HT1080 (cell line): ENCODE measurements at places on chromosomes 7 and 10. TPM values are rescaled to one million over a fixed set of nuclear protein-coding genes. Genes with fewer than 3 reads are reported as not detected.

DNA sequence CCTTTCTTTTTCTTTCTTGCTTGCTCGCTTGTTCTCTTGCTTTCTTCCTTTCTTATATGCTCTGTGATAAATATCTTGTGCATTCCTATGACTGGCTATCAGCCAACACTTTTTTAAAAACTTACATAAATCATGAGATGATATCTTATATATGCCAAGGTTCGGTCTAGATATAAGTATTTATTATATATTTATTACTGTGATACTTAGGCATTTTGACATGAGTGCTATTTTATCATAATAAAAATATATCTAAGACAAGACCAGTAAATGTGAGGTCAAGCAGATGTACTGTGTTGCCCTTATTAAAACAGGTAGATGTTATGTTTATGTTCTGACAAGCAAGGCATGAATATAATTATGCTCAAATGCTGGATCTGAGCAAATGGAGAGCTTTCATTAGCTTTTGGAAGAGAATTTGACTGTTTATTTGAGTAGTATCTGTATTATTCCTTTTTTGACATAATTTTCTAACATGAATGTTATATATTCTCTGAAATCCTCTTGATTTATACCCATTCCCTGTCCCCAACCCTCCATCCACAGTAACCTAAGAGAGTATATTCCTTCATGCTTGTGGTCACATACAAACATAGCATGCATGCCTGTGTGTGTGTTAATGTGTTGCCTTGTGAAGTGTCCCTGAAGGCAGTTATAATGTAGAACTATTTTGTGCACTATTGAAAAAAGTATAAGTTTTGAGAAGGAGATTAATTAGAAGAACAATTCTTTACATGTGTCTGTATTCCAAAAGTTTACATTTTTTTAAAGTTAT, 158.0 kb downstream of the HDAC9 start:
- DNase-seq, result no peak

GRCh38 chr10:127243490-127244272, 47.3 kb upstream of the INSYN2A start:
- peak; percentile 42 for DNase-seq

- peak; percentile 60 for DNase-seq
Measured at GRCh38 chr7:36391436-36392198, 2.0 kb downstream of the ANLN start.

DNA sequence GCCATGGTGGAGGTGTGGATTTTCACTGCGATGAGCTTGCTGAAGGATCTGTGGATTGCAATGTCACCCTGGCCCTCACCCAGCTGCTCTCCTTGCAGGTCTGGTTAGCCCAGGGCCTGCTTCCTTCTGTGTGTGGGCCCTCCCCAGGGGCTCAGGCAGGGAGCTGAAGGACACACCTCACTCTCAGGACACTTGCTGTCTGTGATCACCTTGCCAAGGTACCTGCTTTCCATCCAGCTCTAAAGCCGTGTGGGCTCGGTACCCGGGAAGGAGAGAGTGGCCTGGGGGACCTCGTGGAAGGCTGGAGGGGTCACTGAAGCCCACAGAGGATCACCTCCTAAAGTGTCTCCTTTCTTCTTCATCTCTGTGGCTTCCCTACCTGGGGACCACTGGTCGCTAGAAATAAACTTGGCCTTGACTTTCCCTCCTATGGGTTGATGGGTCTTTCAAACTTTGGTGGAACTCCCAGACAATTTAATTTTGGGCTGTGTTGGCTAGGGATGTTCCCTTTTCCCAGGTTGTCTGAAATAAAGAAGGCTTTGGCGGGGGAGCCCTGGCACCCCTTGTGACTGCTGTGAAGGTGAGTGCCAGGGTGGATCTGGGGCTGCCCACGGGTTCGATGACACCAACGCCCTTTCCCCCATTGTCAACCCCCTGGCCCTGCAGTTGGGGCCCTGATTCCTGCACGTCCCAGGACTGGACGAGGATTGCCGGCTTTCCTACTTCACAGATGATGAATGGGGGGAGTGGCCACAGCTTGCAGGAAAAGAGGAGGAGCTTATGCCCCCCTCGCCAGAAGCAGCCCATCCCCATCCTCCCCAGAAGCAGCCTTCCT, 331.0 kb downstream of the ADARB2 start:
- DNase-seq, result no peak

DNA sequence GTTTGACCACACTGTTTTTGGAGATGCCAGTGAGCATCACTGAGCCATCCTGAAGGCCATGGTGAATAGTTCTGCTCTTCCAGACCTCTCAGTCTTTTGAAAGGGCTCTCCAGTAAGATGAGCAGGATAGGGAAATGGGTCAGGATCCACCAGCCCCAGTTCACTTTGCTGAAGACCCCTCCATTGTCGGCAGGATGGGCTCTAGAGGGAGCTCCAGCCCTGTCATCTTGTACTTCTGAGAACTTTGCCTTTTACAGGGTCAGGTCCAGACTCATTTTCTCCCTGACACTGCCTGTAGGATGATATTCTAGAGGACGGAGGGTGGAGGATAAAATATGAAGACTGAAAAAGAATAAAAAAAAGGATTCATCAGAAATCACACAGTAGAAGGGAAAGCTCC, 13.1 kb downstream of the LHFPL3 start:
- peak; percentile 2 for DNase-seq

DNA sequence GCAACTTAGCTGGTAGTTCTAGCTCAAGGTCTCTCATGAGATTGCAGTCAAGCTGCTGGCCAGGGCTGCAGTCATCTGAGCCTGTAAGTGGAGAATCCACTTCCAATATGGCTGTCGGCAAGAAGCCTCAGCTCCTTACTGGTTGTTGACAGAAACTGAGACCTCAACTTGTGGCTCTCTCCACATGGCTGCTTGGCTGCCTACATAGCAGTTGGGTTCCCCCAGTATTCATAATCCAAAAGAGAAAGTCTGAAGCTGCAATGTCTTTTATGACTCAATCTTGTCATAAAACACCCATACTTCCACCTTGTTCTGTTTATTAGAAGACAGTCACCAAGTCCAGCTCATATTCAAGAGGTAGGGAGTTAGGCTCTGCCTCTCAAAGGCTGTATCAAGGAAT, 334.9 kb upstream of the KMT2E start:
- DNase-seq, result no peak

- DNase-seq, result peak; percentile 98
Measured at GRCh38 chr10:3763035-3763456, 22.0 kb downstream of the KLF6 start.

- peak; percentile 73 for DNase-seq
Measured at GRCh38 chr7:16915405-16915804, 33.6 kb upstream of the AGR3 start.

DNA sequence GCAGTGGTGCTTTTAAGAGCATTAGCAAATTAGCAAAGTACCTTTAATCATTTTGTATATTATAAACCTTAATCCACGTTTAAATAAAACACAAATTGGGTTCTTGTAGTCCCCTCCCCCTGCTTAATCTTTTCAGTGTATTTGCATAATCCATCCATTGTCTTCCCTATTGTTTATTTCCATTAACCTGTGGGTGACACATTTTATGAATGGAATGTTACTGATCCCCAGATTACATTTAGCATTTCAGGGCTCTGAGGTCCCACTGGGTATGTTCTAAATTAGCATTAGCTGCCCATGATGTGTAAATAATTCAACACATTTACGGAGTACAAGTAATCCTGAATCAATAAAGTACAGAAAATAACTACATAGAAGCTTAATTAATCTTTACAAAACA, 138.4 kb upstream of the FEZF1 start:
- DNase-seq, result no peak

DNA sequence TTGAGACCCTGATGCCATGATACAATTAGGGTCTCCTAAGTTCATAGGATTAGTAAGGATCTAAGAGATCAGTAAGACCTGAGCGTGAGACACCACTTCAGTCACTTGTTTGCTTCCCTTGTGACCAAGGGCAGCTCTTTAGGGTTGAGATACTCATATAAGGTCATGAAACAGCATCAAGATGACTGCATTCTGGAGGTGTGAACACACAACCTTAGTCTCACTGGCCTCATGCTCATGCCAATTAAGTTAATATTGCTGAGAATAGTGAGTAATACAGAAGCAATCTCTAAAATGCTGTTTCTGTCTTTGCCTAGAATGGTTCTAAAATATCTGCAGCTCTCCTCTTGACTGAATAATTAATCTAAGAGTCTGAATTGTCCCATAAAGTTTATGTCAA, 39.6 kb upstream of the KLHL7 start:
- DNase-seq, result no peak

GRCh38 chr7:98293746-98294145, 12.3 kb downstream of the BRI3 start:
- DNase-seq, result no peak

GRCh38 chr10:75358132-75358531, 43.4 kb downstream of the ZNF503 start:
- no peak for DNase-seq

DNA sequence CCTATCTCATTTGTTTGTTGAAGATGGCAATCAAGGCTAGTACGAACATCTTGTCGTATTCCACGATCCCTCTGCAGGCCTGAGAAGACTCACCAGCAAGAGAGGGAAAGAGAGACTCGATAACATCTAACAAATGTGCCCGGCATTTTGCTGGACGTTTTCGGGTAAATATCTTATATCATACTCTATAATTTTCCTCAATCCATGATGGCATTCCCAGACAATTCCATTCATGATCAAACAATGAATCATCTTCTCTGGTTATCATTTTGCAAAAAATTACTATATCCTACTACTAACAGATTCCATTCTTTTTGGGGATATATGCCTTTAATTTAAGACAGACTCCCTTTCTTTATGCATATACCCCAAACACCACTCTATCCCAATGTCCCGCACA, 118.1 kb downstream of the TYW1B start:
- no peak for DNase-seq

DNA sequence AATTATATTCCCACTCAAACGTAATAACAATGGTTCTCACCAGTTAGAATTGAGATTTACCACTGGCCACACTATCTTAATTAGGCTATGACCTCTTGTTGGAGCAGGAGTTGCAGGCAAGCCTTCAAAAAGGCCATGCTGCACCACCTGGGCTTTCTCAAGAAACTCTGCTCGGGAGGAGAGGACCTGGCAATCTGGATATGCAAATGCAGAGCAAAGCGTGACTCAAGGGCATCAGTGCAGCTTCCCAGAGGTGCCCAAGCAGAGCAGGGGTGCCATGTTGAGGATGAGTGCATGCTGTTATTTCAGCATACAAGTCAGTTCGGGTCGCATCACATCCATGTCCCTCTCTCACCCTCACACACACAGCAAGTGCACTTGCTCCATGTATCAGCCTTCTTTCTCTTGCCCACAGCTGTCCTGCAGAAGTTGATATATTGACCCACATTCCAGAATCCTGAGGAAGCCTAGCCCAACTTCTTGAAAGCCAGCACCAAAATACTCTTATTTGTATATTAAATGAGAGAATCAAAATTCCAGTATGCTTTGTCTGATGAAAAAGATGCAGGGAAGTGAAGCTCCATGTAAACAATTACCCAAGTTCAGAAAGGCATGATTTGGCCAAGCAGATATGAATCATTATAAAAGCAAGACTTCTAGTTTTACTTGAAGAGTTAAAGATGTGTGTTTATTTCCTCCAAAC, 55.7 kb upstream of the IL6 start:
- no peak for DNase-seq

The RET gene
- 0.03 and 0.06 TPM in 2 replicates for total RNA-seq

The UBE2D4 gene
- 16.9 and 18.4 TPM in 2 replicates for total RNA-seq

The TFEC gene
- total RNA-seq, result 0.03 and 0.16 TPM in 2 replicates

The TCAF2 gene
- 3.1 and 3.3 TPM in 2 replicates for total RNA-seq

The WDFY4 gene
- 0.67 and 0.69 TPM in 2 replicates for total RNA-seq

The CPXM2 gene
- total RNA-seq, result 0.08 TPM in 1 of 2 replicates, not detected in the other

The PPP1R17 gene
- total RNA-seq, result not detected in 2 replicates

The VPS37D gene
- 4.7 and 6.2 TPM in 2 replicates for total RNA-seq
